ENCODE measurements at places on chromosomes 3 and 15.

DNA sequence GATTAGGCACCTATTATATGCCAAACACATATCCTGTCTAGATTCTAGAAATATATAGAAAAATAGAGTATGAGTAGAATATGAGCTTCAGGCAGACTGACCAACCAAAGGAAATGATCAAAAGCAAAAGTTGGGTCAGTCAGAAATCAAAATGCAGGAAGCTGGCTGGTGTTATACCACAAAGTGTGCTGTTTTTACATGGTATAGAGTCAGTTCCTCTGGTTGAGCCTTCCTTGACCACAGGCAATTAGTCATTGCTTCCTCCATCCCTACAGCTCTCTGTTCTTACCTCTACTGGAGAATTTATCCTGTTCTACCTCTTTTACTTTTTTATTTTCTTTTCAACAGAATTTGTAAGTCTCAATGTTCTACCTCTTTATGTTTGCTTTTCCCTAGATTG is 149.8 kb downstream of the TMCO5A start:
- DNase-seq: no peak

DNA sequence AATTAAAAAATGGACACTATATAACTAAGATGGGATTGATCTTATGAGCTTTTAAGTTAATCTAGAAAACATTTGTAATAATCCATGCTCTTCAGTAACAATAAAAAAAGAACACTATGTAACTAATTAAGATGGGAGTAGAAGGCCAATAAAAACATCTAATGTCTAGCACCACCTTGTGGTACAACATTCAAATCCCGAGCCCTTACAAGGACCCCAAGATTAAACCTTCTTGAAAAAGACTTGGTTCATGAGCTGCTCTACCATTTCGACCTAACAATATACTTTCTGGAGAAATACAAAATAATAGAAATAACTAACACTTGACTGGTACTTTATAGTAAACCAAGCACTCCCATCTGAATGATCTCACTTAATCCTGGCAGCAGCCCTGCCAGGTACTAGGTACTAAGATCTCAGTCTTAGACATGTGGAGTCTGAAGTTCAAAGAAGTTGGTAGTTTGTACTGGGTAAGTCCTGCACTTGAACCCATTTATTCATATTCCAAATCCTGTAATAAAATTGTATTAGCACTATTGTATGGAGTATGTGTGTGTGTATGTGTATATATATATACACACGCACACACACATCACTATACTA is 21.8 kb downstream of the METTL6 start:
- no peak for DNase-seq

DNA sequence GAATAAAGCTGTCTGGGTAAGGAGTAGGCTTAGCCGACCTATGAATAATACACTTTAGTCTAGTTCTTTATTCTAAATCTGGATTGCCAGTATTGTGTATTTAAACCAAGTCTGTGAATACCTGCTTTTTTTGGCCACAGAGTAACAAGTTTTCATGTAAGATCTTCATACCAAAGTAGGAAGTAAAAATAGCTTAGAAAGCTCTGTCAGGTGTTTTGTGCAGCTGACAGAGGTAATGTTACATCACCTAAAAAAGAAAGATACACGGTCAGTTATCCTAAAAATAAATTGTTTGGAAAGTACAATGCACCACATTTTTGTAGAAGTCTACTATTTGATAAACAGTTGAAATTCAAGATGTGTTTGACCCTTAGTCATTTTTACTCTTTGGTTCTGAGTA is 16.5 kb downstream of the CALML4 start:
- DNase-seq: no peak

- DNase-seq: no peak
These were observed 21.3 kb upstream of the TMEM108 start for GRCh38 chr3:133016838-133017309.

- no peak for DNase-seq
These were observed 519.2 kb downstream of the OTOL1 start for GRCh38 chr3:162015856-162016255.

All from transverse colon (tissue), 4 donors.